H4 (cell line): ENCODE measurements at places on chromosomes 16 and 17. TPM values are rescaled to one million over a fixed set of nuclear protein-coding genes. Genes with fewer than 3 reads are reported as not detected.

The ABCC6 gene
- total RNA-seq, result 1.6 and 3.1 TPM in 2 replicates

DNA sequence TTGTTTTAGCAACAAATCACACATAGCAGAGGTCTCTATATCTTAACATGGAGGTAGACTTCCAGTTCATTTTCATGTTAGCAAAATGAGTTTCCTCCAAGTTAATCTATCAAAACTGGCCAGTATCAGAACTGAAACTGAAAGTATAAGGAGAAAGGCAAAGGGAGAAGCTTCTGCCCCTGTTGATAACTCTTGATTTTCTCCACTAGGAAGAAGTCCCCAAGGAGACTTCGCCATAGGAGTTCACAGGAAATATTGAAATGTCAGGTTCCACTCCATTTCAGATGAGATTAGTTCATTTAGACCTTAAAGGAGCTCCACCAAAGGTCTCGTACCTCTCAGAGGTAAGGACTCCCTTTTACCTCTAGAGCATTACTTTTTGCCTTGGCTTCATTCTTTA is 1.2 kb upstream of the OGFOD3 start:
- no peak for DNase-seq

The CEMP1 gene
- total RNA-seq, result 0.08 TPM in 1 of 2 replicates, not detected in the other

- DNase-seq, result no peak
Measured at GRCh38 chr17:40373999-40374398, 9.5 kb upstream of the GJD3 start.
